ENCODE measurements at places on chromosomes 7 and 10. TPM values are rescaled to one million over a fixed set of nuclear protein-coding genes. Genes with fewer than 3 reads are reported as not detected.

DNA sequence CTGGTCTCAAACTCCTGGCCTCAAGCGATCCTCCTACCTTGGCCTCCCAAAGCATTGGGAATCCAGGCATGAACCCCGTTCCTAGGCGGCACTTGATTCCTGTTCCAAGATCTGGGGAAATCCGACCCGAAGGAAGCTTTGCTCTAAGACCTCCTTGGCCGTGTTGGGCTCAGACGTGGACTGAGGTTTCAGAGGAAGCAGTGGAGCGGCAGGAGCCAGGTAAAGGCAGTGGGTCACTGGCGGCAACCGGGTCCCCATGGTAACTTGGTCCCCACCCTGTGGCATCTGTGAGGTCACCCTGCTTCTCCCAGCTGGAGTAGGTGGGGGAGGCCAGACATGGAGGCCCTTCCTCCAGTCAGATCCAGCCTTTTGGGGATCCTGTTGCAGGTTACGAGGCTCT is at the start of gene TMEM270:
TMEM270 (plus strand) TSS at position 301 of the 400 bp plus-strand sequence; CDS start at position 337, 36 bp downstream.
- no peak for DNase-seq
- H3K27ac ChIP-seq: no peak within 1 kb of the TSS
- no peaks in the 10 kb centered on the region for H3K27me3 ChIP-seq
- no peaks in the 10 kb centered on the region for H3K4me1 ChIP-seq
- H3K4me3 ChIP-seq: no peak within 1 kb of the TSS

GRCh38 chr10:96501985-96502384 is 11.7 kb downstream of the TLL2 start:
- no peak for DNase-seq
- no peak overlapping the region for H3K27ac ChIP-seq
- H3K27me3 ChIP-seq: peaks cover 3% of the 10 kb centered on the region
- H3K4me3 ChIP-seq: no peak overlapping the region
- H3K4me1 ChIP-seq: no peaks in the 10 kb centered on the region

DNA sequence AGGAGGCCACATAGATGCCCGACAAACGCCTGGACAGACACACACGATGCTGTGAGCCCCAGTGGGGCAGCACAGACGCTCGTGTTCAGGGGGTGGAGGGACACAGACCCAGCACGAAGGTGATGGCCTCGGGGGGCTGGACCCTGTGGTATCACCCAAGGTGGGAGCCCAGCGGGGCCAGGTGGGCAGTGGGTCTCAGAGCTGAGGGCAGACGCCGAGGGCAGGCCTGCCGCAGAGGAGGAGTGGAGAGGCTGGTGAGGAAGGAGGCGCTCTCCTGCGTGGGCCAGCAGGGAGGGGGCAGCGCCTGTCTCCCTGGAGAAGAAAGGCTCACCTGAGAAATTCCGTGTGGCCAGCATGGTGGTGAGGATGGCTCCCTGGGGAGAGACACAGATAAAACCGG is 39.6 kb downstream of the YKT6 start:
- H3K27ac ChIP-seq: no peak overlapping the region
- DNase-seq: no peak
- H3K27me3 ChIP-seq: no peaks in the 10 kb centered on the region
- H3K36me3 ChIP-seq: no peaks in the 10 kb centered on the region

- H3K36me3 ChIP-seq: no peaks in the 10 kb centered on the region
- no peak overlapping the region for H3K27ac ChIP-seq
- no peaks in the 10 kb centered on the region for H3K4me1 ChIP-seq
- no peak for DNase-seq
These were observed 33.9 kb downstream of the ADRA2A start for GRCh38 chr10:111110771-111111170.

- peaks cover 70% of the 10 kb centered on the region for H3K36me3 ChIP-seq
These were observed 50.0 kb downstream of the ANLN start for GRCh38 chr7:36439624-36440023.

GRCh38 chr7:117803476-117803875 is 69.8 kb downstream of the CTTNBP2 start:
- DNase-seq: no peak
- no peaks in the 10 kb centered on the region for H3K36me3 ChIP-seq
- H3K27me3 ChIP-seq: no peaks in the 10 kb centered on the region
- no peaks in the 10 kb centered on the region for H3K4me1 ChIP-seq
- H3K27ac ChIP-seq: no peak overlapping the region

DNA sequence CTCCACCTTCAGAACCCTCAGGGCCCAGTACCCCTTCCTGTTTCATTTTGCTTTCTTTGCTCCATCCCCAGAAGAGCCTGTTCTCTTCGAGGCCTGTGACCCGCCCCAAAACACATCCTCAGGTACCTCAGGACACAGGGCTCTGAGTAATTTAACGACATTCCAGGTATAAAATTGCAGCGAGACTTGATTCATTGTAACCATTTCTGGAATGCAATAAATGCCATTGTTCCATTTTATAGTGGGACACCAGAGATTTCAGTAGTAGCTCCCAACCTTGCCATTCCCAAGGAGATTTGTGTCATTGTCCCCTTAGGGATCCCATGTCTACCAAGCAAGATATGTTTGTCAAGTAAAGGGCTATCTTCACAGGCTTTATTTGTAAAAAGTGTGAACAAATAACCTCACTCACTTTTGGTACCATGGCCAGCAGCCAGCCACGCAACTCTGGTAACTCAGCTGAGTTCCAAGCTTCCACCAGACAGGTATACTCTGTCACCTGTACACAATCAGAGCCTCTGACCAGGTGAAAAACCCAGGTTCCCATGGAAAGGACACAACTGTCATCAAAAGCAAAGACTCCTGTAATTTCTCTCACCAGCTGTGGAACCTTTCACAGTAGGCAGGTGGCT is 441.3 kb downstream of the PLXNA4 start:
- no peaks in the 10 kb centered on the region for H3K4me1 ChIP-seq
- H3K27ac ChIP-seq: no peak overlapping the region
- DNase-seq: no peak
- no peaks in the 10 kb centered on the region for H3K27me3 ChIP-seq

DNA sequence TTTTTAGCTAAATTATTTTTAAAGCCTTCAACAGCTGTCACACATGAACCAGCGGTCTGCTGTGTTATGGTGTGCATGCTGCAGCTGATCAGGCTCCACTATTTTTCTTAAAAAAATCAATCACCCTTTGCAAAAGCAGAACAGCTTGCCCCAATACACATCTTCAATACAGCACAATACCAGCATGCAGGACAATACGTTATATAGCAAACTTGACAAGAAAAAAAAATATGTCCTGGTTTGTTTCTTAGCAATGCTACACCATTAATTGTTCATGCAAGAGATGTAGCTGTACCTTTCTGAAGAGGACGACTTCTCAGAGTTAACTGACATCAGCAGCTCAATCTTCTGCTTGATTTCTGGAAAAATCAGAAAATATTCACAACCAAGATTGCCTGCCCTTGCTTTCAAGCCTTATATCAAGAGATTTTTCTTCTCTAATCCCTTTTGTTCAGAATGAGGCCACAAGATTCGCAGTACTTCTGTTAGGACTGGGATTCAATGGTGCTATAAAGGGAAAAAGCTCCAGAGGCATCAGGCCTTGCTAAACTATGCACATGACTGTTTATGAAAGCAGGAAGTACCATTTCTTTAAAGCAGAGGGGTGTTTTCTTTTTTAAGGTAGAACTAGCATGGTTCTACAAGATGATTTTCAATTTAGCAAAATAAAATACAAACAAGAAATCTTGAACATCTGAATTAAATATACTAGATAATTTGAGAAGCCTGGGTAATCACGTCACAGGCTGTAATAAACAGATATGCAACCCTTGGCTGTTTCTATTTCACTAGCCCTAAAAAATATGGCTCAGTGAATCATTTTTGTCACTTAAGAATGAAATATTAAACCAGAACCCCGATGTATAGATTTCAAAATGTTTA is 120.0 kb downstream of the SRPK2 start:
- DNase-seq: peak; percentile 67
- peak overlapping the region; percentile 44 for H3K4me3 ChIP-seq
- H3K27me3 ChIP-seq: no peaks in the 10 kb centered on the region
- peak overlapping the region; percentile 89 for H3K27ac ChIP-seq
- no peaks in the 10 kb centered on the region for H3K36me3 ChIP-seq
- peaks cover 22% of the 10 kb centered on the region for H3K4me1 ChIP-seq

GRCh38 chr7:8176370-8177081 is 85.4 kb downstream of the ICA1 start:
- peaks cover 33% of the 10 kb centered on the region for H3K27me3 ChIP-seq
- no peak for DNase-seq
- no peak overlapping the region for H3K27ac ChIP-seq
- no peaks in the 10 kb centered on the region for H3K4me1 ChIP-seq

DNA sequence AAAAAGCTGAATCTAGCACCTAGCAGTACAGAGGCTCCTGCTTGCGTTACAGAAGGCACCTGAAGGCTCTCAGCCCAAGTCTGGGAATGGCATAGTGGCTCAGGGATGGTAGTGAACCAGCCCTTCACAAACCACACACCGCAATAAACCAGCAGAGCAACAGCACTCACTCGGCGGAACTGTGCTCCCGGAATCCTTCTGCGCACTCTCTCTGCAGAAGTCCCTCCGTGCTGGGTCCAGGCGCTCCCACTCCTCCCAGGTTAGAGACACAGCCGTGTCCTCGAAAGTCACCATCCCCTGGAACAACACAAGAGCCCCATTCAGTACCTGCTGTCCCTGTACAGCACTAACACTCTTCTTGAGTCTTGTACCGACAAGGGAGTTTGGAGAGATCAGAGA is 1.5 kb downstream of the ZNF394 start:
- H3K27ac ChIP-seq: peak overlapping the region; percentile 76
- peaks cover 5% of the 10 kb centered on the region for H3K4me1 ChIP-seq
- peaks cover 4% of the 10 kb centered on the region for H3K36me3 ChIP-seq
- H3K27me3 ChIP-seq: no peaks in the 10 kb centered on the region

GRCh38 chr10:52452600-52453493 is 138.8 kb downstream of the DKK1 start:
- no peaks in the 10 kb centered on the region for H3K36me3 ChIP-seq
- no peaks in the 10 kb centered on the region for H3K4me1 ChIP-seq
- DNase-seq: no peak
- no peaks in the 10 kb centered on the region for H3K27me3 ChIP-seq

DNA sequence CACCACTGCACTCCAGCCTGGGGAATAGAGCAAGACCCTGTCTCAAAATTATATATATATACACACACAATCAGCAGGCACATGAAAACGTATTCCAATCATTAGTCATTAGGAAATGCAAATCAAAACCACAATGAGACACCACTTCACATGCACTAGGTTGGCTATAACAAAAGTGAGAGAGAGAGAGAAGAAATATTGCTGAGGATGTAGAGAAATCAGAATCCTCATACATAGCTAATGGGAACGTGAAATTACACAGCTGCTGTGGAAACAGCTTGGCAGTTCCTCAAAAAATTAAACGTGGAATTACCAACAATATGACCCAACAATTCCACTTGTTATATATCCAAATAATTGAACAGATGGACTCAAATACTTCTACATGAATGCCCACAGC is 43.3 kb upstream of the CNNM1 start:
- no peaks in the 10 kb centered on the region for H3K36me3 ChIP-seq
- H3K4me3 ChIP-seq: no peak overlapping the region
- no peak overlapping the region for H3K27ac ChIP-seq
- H3K4me1 ChIP-seq: no peaks in the 10 kb centered on the region
- DNase-seq: no peak

- H3K4me3 ChIP-seq: no peak overlapping the region
- no peak overlapping the region for H3K27ac ChIP-seq
- peaks cover 8% of the 10 kb centered on the region for H3K36me3 ChIP-seq
- DNase-seq: no peak
These were observed 131.0 kb downstream of the DLG5 start for GRCh38 chr10:77795426-77796055.

DNA sequence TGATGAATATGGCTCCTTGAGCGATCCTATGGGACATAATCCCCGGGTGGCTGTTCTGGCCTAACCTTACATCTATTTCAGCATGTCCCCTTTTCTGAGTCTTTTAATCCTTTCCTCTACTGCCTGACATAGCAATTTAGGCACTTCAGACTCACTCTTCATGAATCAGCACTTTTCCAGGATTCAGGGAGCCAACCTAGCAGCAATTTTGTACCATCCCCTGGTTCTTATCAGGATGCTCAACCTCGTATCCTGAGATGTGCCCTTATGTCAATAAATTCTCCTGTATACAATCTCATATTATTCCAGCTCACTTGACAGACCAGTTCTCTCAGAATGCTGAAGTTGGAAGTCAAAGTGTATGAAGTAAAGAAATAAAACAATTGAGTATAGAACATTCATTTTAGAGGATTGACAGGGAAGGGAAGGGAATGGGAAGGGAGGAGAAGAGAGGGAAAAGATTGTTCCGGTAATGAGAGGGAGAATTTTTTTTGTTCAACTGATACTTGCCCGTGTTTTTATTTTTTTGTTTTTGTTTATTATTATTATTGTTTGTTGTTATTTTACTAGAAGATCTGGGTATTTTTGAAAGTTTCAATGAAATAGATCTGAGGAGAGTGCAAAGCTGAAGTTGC is 8.2 kb upstream of the ZC3HAV1 start:
- no peaks in the 10 kb centered on the region for H3K36me3 ChIP-seq
- H3K4me1 ChIP-seq: peaks cover 13% of the 10 kb centered on the region
- H3K27me3 ChIP-seq: no peaks in the 10 kb centered on the region
- H3K4me3 ChIP-seq: no peak overlapping the region
- no peak overlapping the region for H3K27ac ChIP-seq
- no peak for DNase-seq

The ASZ1 gene
- total RNA-seq: not detected

The PSAP gene
- total RNA-seq: 3,649 TPM

The SUN1 gene
- total RNA-seq: 244 TPM

The NUTM2D gene
- total RNA-seq: 1.5 TPM

The LEP gene
- not detected for total RNA-seq

The CYP3A5 gene
- 0.31 TPM for total RNA-seq

The VWC2 gene
- total RNA-seq: not detected
